ENCODE measurements at places on chromosomes 3 and 15. TPM values are rescaled to one million over a fixed set of nuclear protein-coding genes. Genes with fewer than 3 reads are reported as not detected.
A peak's percentile ranks its signal among the peaks of the same experiment; 100 is the strongest.

IQCF5 gene
- not detected for total RNA-seq

DNA sequence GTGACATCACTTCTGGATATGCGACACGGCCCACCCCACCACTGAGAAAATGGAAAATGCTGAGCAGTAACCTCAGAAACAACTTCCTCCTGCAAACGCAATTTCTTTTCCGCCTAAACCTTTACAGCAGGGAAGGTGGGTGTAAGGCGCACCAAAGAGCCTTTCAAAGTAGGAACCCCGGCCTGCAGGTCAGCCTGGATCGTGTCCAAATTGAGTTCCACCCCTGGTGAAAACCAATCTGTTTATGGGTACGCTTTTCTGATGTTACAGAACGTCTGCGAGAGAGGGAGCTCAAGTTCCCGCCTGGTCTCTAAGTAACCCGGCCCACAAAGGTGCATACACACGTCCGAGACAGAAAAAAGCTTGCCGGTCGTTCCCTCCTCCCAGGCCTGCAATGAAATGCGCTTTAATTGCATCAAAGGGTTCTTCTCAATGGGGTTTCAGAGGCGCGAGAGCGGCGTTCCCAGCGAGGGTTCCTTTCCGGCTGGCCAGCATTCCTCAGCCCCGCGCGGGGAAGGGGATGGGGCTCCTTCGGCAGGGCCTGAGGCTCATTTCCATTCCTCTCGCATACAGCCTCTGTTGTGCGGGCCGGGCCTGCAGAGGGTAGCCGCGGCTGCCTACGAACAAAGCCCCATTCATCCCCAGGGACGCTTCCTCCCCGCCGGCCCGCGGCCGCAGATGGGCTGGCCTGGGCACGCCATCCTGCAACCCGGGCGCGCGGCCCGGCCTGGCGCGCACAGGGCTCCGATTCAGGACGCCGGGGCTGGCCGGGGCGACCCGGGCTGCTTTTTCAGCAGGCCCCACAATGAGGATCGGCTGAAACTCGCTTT lies 138.1 kb downstream of the TMCO5A start:
- DNase-seq: peak; percentile 42

GRCh38 chr3:53941950-53942349 lies 50.3 kb upstream of the SELENOK start:
- no peak for DNase-seq

GRCh38 chr3:174675406-174675805 lies 183.7 kb upstream of the NAALADL2 start:
- no peak for DNase-seq

GRCh38 chr15:63940966-63941620 lies 105.2 kb downstream of the DAPK2 start:
- DNase-seq: no peak
